Fibroblast of skin of left quadriceps (primary cell): ENCODE measurements at places on chromosomes 7 and 10.

- no peak for DNase-seq
Observed at GRCh38 chr10:32263300-32263699, 83.7 kb downstream of the EPC1 start.

- no peak for DNase-seq
Observed at GRCh38 chr7:30162133-30162532, 27.3 kb downstream of the MTURN start.

DNA sequence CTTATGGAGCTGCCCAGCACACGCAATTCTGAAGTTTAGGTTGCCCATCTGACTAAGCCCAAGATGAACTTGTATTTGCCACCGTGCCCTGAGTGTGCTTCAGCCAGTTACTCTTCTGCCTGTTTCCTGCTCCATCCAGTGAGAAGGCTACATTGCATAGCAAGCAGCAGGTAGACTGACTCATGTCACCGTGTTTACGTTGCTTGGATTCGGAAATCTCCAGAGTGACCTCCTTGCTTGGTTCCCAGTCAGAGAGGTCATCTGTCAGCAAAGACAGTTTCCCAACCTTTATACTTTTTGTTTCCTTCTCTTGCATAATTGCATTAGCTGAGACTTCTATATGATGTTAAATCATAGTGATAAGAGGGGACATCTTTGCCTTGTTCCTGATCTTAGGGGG is 30.9 kb downstream of the NACAD start:
- DNase-seq, result no peak

DNA sequence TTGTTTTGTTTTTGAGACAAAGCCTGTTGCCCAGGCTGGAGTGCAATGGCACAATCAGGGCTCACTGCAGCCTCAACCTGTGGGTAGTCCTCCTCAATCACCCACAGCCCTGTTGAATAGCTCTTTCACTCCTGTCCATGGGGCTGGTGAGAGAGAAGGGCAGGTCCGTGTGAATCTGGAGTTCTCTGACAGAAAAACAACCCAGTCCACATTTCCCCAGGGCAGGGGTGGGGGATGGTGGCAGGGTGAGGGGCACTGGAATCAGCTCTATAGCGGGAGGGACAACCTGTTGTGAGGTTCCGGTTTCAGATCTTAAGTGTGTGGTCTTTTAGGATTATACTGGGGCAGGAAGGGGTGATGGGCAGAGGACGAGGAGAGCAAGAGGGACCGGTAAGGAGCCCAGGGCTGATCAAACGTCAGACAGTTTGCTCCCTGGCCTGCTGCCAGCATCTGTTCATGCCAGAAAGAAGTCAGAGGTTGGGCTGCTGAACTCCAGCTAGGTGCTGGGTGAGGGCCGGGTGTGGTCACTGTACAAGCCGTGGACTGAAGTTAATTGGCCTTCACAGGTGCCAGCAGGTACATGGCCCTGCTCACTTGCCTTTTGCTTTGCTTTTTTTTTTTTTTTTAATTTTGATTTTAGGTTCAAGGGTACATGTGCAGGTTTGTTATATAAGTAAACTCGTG is 33.2 kb upstream of the MKRN1 start:
- no peak for DNase-seq

DNA sequence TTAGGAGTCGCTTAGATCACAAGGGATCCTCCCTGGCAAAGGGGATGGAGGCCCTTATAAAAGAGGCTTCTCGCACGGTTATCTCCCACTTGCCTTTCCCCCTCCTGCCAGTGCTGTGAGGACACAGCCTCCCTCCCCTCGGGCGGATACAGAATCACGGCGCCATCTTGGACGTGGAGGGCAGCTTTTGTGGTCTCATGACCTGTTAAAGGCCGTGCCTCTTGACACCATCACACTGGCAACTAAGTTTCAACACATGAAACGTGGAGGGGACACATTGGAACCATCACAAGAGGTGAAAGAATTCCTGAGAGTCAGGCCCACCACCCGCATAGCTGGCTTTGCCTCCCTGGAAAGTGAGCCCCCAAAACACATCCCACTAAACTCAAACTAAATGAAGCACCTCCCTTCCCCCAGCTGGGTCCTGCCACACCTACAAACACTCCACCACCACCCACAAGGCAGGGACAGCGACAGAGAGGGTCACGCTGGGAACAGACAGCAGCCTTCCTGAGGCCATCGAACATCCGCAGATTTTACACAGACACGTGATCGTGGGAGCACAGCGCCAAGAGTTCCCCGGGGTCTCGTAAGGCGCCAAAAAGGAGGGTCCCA is 110.6 kb downstream of the TCERG1L start:
- no peak for DNase-seq

DNA sequence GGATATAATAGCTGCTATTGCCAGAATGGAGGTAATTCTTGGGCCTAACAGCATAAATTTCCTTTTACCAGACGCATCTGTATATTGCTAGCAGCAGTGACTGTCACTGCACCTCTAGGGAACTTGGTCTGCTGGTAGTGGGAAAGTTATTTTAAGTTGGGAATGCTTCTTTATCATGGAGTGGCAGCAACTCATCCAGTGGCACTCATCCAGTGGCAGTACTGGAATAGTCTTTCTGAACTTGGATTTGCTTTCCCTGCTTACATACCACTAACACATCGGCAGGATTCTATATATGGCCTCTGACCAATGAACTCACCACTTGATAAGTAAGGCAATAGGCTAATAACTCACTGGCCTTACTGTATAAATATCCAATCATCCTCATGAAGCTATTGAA is 22.0 kb upstream of the ICA1 start:
- no peak for DNase-seq

DNA sequence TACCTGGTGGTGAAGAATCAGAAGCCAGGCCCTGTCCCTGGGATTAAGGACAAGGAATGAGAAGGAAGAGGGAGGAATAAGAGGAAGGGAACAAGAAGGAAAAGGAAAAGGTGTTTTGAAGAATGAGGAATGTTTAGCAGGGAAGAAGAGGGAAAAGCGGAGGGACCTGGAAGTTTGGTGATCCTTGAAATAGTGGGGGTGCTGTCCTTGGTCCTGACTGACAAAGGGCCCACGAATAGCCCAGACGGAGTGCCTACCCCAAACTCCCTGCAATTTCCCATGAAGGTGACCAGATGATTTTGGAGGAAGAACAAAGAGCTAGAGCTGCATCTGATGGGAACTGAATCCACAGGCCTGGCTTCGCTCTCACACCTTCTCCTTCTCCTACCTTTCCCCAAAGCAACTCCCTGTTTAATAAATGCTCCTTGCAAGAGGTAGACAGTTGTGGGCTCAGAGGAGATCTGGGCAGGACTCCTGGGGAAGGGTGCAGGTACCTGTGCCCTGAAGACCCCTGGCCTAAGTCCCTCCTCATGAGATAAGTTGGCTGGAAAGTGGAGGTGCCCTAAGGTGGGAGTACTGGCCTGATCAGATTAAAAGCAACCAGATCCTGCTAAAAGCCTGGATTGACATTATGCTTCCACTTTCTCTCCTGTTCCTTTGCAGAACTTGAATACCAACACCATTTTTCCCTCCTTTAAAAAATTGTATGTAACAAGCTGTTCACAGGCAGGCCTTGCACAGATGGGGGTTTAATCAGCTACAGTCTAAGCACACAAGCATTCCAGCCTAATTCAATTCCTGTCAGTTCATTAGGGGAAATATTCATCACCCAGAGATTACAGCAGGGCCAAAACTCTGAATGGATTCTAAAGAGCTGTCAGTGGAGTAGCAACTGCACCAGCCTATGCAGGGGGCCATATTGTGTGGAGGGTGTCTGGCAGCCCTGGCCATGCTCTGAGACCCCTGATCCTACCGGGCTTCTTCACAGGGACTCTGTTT is 19.4 kb downstream of the KAZALD1 start:
- no peak for DNase-seq

DNA sequence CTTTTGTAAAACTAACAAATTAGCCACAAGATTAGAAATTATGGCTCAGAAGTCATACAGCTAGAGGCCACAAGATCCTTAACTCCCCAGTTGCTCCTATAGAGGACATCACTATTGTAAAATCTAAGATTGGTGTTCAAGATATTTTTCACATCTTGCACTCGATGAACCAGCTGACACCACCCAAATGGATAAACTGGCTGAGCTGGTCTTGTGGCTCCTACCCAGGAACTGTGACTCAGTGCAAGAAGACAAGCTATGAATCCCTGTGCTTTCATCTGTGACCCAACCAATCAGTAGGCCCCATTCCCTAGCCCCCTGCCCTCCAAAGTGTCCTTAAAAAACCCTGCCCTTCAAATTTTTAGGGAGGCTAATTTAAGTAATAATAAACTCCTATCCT is 27.9 kb upstream of the R3HCC1L start:
- DNase-seq, result no peak

DNA sequence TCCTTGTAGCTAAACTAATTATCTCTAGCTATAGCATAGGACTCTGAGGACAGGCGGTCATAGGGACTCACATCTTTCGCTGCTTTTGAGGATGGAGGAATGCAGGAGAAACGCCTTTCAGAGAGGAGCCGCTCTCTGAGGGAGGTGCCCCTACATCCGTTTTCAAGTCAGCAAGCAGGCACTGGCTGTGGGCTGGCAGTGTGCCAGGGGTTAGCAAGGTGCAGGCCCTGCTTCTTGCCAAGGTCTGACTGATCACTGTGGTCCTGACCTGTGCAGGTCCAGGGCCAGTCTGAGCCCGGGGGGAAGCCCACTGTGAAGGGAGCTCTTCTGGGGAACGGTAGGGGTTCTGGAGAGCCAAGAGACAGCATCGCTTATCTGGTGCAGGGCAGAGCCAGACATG is 89.4 kb downstream of the SH3PXD2A start:
- no peak for DNase-seq

- DNase-seq, result no peak
Observed at GRCh38 chr7:149379625-149380024, 81.2 kb downstream of the ZNF777 start.

DNA sequence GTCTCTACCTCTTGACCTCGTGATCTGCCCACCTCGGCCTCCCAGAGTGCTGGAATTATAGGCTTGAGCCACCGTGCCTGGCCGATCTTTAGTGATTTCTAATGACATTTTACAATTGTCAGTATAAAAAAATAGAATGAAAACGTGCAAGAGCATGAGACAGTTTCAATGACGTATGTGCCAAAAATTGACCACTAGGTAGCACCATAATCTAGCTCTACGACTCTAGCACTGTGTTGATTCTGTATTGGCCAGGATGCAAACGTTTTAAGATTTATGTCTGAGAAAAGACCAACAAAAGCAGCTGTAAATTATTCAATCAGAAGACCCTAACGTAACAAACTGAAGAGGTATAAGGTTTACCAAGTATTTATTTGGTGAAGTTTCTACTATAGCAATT is 25.4 kb upstream of the EXOC6 start:
- DNase-seq, result no peak
